GM20000 (cell line): ENCODE measurements at places on chromosomes 13 and 19.

- no peak for DNase-seq
These were observed 3.3 kb downstream of the GPX4 start for GRCh38 chr19:1106841-1107660.

GRCh38 chr19:15107061-15108010 is at the start of gene SYDE1:
Gene SYDE1 (plus strand): TSS chr19:15107401. CDS start chr19:15107434, 33 bp downstream.
- peak; percentile 44 for DNase-seq

DNA sequence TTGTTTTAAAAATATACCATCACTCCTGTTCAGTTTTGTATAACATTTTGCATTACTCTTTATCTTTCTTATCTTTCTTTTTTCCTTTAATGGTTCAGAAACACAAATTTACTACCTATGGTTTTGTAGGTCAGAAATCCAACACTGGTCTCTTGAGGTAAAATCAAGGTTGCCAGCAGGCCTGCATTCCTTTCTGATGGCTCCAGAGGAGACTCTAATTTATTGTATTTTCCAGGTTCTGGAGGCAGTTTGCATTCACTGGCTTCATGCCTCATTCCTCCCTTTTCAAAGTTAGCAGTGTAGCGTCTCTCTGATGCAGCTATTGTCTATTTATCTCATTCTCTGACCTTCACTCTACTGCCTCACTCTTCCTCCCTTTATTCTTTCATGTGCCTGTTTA is 767.4 kb downstream of the SLITRK6 start:
- no peak for DNase-seq

- DNase-seq: no peak
These were observed 40.7 kb upstream of the SPATA13 start for GRCh38 chr13:24119626-24120508.

- peak; percentile 99 for DNase-seq
These were observed at the start of gene MAST3 for GRCh38 chr19:18097217-18097992. Gene MAST3 (plus strand): TSS chr19:18097778. CDS start chr19:18097793, 15 bp downstream.

GRCh38 chr19:35775046-35775297 is 392 bp upstream of the ARHGAP33 start:
- DNase-seq: no peak

- DNase-seq: peak; percentile 2
These were observed 1.3 kb downstream of the LSR start for GRCh38 chr19:35249848-35250711.

- no peak for DNase-seq
These were observed 106.8 kb downstream of the DNAJC3 start for GRCh38 chr13:95783747-95784146.

GRCh38 chr19:10093295-10094186 is 7.4 kb downstream of the SHFL start:
- no peak for DNase-seq

GRCh38 chr19:10667867-10668266 is 13.7 kb downstream of the ILF3 start:
- DNase-seq: no peak

DNA sequence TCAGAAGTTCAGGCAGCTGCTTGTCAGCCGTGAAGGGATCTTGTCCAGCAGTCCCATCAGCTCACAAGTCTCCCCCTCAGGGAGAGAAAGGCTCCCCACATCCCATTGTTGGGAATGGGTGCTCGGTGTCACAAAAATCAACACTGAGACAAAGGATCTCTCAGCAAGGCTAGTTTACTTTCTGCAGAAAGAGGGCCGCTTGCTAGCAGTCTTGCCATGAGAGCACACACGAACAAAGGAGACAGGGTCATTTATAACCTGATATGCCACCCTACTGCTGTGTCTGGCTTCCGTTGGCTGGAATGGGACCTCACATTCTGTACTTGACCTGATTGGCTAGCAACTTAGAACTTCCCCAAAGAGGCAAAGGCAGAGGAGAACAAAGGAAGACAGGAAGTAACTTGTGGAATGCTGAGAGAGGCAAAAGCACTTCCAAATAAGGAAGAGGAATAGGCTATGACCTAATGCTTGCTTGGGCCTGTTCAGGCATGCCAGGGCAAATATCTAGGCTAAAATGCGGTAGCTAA is 8.7 kb upstream of the IGFL3 start:
- no peak for DNase-seq

GRCh38 chr13:98351636-98352035 is 174.6 kb upstream of the RNF113B start:
- no peak for DNase-seq

- no peak for DNase-seq
These were observed 16.5 kb upstream of the CABP5 start for GRCh38 chr19:48060381-48060780.

DNA sequence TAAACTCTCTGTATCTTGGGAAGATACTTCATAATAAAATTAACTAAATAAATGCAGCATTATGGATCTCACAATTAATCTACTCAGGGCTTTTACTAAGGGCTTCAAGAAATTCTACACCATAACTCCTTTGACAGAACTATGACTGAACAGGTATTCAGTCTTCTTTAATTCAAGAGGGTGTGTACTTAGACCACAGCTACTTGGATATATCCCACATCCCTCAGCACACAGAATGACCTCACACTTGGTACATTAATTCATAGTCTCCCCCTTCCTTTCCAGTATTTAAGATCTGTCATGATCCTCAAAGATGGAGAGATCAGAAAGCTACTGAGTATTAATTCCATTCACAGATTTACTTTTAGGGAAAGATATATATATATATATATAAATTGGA is 11.6 kb downstream of the DIAPH3 start:
- DNase-seq: no peak

DNA sequence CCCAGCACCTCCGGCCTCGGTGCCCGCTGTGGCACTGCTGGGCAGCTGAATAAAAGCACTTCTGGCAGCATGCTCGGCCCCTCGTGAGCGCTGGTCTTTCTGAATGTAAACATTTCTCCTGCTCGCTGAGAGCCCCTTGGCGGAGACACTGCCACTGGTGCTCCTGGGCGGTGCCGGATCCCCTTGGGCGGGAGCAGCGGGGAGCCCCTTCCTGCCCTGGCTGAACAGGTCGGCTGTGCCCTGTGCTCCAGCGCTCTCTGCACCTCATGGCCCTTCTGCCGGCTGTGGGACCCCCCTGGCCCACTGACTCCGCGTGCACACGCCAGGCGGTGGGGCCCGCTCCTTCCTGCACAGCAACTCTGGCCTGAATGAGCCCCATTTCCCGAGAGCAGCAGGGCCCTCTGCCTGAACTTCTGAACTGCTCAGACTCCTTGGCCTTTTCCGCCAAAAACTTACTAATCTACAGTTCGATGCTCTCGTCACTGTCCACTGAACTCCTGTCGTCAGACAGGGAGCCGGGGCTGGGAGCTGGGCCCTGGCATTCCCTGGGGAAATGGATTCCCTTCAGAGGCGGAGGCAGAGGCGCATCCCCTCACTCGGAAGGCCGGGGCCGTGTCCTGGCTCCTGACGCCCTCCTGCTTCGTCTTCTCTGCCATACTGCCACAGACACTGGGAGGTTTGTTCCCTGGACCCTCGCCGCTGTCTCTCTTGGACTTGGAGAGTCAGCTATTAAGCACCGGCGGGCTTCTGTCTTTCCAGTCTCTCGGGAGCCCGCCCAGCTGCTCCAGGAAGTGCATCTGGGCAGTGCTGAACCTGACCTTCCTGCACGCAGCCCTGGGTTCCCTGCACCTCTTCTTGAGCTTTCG is 14.2 kb downstream of the RB1 start:
- DNase-seq: no peak

DNA sequence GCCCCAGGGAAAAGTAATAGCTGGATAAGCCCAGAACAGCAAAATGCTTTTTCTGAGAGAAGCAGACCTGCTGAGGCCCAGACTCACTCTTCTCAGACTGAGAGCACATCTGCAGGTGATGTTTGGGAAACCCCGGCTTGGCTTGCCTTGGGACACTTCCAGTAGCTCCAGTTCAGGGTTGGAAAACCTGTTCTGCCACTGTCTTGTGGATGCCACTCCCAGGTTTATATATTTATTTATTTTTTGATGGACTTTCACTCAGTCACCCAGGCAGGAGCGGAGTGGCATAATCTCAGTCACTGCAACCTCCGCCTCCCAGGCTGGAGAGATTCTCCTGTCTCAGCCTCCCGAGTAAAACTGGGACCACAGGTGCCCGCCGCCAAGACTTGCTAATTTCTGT is 8.0 kb upstream of the SMARCA4 start:
- no peak for DNase-seq

DNA sequence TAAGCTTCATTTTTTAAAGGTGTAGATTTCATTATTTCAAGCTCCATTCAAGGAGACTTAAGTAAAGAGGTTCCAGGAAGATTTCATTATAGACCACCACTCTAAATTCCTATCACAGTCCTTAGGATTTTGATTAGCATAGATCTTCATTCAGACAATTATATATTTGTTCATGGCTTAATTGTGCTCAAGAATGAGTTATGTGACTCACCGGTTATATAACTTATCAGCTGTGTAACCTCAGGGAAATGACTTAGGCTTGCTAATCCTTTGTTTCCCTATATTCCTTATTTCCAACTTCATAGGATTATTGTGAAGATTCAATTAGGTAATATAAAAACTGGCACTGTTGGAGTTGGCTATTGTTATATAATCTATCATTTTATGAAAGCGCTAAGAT is 632.8 kb upstream of the SPRY2 start:
- no peak for DNase-seq

GRCh38 chr13:113511361-113511760 is 20.9 kb upstream of the DCUN1D2 start:
- no peak for DNase-seq

DNA sequence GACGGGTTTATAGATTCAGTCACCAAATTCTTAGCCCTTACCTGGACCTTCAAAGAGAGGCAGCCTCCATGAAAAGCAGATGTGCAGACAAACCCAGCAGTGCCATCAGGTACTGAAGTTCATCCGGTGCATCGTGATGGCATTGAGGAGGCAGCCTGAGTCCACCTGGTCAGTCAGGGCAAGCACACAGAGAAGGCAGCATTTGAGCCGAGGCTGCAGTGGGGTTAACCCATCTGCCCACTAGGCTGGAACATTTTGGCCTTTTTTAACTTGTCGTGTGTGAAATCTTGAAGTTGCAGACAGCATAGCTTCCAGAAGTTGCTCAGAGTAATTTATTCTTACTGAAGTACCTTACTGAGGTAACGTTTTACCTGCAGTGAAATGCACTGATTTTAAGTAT is 4.9 kb downstream of the LMO7 start:
- no peak for DNase-seq

GRCh38 chr19:10752237-10752912 is 34.5 kb downstream of the DNM2 start:
- DNase-seq: no peak

- no peak for DNase-seq
These were observed 107.8 kb downstream of the EDNRB start for GRCh38 chr13:77810878-77811277.

DNA sequence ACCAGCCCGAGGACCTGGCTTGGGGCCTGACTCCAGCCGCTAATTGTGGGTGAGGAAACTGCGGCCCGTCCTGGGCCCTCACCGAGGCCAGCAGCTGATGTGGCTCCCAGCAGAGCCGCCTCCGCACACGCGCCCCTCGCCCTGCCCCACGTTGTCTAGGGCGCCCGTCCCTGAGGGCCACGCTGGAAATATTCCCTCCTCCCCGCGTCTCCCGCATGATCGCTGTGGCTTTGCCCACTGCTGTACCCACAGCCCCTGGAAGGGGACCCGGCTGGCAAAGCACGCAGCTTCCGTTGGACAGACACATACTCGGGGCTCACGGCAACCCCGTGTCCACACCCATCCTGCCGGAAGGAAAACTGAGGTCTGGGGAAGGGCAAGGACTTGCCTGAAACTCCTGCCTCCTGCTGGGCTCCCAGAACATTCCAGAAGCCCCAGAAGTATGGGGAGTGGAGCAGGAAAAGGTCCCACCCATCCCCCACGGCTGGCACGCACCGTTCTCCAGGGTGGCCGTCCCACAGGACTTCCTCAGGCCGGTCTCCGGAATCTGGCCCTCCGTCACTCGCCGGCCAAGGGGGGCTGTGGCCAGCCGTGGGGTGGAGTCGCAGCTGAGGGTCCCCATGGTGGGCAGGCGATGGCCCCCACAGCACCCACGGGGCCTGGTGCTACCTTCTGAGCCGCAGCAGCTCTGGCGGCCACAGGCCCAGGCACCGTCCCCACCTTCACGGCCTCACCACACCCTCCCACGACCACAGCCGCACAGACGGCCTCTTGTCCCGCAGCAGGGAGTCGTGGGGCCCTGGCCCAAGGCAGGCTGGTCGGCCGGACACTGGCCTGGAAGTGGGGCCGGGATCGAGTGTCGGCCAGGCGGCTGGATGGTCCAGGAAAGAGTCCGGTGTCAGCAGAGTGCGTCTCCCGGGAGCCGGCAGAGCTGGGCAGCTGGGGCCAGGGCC is 13.6 kb upstream of the SHC2 start:
- DNase-seq: no peak

DNA sequence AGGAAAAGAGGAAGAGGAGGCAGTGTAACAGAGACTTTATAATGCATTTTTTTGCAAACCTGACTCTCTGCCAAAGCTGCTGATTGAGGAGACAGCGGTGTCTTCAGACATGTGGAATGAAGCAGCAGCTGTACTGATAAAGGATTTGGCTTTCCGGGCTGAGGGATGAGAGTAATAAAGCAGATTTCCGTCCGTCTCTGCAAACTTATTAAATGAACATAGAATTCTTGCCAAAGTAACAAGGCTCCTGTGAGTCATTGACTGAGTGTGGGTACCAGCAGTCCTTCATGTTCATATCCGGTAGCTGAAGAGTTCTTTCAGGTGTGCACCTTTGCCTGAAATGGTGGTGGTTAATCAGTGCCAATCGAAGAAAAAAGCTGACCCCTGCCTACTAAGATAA is 112.6 kb downstream of the LIG4 start:
- no peak for DNase-seq

DNA sequence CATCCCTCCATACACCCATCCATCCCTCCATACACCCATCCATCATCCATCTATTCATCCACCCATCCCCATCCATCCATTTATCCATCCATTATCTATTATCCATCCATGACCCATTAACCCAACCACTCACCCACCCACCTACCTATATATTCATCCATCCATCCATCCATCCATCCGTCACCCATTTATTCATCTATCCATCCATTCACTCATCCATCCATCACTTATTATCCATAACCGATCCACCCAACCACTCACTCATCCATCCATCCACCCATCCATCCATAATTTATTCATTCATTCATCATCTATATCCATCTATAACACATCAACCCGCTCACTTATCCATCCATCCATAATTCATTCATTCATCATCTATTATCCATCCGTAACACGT is 28.7 kb upstream of the PTPRS start:
- DNase-seq: no peak

DNA sequence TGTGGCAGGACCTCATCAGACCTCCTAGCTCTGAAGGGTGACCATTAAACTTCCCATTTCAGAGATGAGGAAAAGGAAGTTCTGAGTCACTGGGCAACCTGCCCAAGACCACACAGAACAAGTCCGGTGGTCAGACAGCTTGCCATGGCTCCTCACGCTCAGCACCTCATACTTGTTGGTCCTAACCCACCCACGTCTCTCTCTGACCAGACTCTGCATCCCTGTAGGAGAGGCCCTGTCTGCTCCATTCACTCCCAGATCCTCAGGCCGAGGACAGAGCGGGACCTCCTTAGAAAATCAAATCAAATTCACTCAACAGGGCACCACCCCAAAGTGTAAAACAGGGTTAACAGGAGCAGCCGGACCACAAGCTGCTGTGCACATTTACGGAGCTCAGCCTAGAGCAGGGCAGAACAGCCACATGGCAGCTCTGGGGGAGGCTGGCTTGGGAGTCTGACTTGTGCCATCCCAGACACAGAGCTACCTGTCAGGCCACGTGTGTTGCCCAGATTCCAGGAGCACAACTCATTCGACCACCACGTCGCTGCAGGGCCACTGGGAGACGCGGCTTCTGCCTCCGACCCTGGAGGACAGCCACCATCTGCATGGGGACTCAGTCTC is 1.7 kb downstream of the MIER2 start:
- DNase-seq: no peak

- peak; percentile 25 for DNase-seq
These were observed 4.1 kb downstream of the SWSAP1 start for GRCh38 chr19:11378319-11379189.
